ENCODE measurements at places on chromosomes 7 and 10. TPM values are rescaled to one million over a fixed set of nuclear protein-coding genes. Genes with fewer than 3 reads are reported as not detected.

SEMA3A gene
- total RNA-seq, result not detected

KIAA1217 gene
- total RNA-seq, result 0.20 TPM

FGFR2 gene
- total RNA-seq, result 0.11 TPM

RET gene
- total RNA-seq, result 0.24 TPM

- DNase-seq, result no peak
Observed at GRCh38 chr10:129881641-129882040, 82.4 kb downstream of the EBF3 start.

- DNase-seq, result peak; percentile 94
Observed at GRCh38 chr7:129501760-129502707, at the start of gene SMKR1. Gene SMKR1 (plus strand): TSS chr7:129502531. CDS start chr7:129502825, 294 bp downstream.

DNA sequence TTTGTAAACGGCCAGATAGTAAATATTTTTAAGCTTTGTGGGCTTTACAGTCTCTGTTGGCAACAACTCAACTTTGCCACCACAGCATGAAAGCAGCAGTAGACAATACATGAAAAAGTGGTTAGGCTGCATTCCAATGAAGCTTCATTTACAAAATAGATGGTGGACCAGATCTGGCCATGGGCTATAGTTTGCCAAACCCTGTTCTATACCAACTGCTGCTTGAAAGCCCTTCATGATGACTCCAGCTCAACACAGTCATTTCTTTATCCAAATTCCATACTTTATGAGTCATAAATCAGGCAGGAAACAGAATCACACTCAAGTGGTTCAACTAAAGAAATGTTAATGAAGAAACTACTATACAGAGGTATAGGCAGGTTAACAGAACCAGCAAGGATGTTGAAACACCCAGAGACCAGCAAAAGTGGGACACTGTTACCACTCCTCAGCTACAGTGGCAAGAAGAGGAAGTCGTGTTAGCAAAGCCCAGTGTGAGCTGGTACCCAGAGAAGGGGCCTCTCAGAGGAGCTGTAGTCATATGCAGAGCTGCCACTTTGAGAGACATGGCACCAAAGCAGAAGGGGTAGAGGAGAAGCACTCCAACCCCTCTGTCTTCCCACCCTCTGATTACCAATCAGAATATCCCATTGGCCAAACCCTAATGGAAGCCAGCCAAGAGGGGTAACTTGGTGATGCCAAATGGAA is 72.5 kb downstream of the PRLHR start:
- no peak for DNase-seq

GRCh38 chr7:44196450-44196872 is 4.3 kb upstream of the YKT6 start:
- no peak for DNase-seq

GRCh38 chr7:26532471-26532870 is 240.8 kb downstream of the SNX10 start:
- no peak for DNase-seq

- no peak for DNase-seq
Observed at GRCh38 chr10:132962623-132963429, 20.5 kb upstream of the CFAP46 start.

GRCh38 chr10:13716081-13717071 is 129.6 kb downstream of the PRPF18 start:
- no peak for DNase-seq

Measured in CD8-positive, alpha-beta memory T cell (primary cell).